ENCODE measurements at places on chromosomes 3 and 15. TPM values are rescaled to one million over a fixed set of nuclear protein-coding genes. Genes with fewer than 3 reads are reported as not detected.

Gene GOLGB1
- 54.3 TPM for polyA plus RNA-seq

Gene CD276
- polyA plus RNA-seq = 104 TPM

Gene SLC27A2
- polyA plus RNA-seq = not detected

Gene LCTL
- 0.28 TPM for polyA plus RNA-seq

Gene AP4E1
- polyA plus RNA-seq = 6.2 TPM

Gene GRK7
- 0.08 TPM for polyA plus RNA-seq

- DNase-seq = peak; percentile 35
These were observed 3.2 kb downstream of the SETD5 start for GRCh38 chr3:9400616-9401015.

DNA sequence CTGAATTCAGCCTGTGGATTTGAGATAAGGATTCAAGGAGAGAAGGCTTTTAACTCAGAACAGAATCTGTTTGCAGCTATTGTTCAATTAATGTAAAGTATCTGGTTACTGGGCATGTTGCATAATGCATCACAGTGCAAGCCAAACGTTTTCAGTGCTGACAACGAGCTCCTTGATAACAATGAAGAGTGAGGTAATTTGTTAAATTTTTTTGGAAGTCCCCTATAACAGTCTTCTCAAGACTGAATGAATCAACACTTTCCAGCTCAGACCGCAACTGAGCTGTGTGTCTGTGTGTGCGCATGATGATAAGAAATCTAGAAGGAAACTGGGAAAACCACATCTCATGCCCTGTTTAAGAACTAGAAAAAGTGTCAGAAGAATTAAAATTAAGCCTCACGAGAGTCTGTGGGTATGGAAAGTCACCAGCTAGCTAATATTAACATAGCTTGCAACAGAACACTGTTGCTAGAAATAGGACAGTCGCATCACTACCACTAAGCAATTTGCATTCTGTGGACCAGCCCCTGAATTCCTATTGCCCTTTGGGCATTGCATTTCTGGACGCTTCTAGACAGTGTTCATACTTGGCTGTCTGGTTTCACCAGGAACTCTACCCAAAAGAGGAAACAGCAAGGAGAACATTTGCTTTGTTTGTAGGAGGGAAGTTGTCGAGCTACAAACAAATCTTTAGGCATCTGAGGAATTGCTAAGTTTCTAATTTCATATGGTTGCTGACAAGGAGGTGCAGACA lies 43.7 kb upstream of the ATP2C1 start:
- DNase-seq = peak; percentile 70

- no peak for DNase-seq
These were observed 140.9 kb downstream of the NTRK3 start for GRCh38 chr15:88115486-88116152.

- peak; percentile 57 for DNase-seq
These were observed 1.4 kb upstream of the ACP3 start for GRCh38 chr3:132315851-132316250.

DNA sequence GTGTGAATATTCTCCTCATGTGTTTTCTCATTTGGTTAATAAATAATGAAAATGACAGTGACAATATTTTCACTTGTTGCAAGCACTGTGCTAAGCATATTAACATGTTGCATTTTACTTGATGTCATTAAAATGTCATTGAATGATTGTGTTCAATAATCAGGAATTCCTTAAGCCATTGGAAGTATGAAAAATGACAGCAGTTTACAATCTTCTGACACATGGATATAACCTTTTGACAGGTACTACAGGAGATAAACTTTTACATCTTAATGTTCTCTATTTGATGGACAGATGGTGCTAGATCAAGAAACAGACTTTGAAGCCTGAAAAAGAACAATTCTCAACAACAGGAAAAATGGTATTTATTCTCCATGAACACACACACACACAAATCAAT lies 1138.3 kb downstream of the ROBO2 start:
- no peak for DNase-seq

DNA sequence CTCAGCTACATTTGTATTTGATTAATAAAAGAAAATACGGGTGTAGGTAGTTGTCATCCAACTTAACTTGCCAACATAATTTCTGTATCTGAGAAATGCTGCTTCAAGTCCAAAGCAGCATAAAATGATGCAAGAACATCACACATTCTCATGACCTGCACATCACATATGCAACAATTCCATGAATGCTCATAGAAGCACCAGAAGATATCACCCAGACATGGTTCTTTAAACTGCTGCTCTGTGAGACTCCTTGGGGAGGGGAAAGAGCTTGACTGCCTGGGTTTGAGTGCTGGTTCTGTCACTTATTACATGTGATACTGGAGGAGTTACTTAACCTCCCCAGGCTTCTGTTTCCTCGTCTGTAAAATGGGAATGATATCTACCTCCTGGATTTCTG lies 39.4 kb downstream of the CHST14 start:
- peak; percentile 18 for DNase-seq

DNA sequence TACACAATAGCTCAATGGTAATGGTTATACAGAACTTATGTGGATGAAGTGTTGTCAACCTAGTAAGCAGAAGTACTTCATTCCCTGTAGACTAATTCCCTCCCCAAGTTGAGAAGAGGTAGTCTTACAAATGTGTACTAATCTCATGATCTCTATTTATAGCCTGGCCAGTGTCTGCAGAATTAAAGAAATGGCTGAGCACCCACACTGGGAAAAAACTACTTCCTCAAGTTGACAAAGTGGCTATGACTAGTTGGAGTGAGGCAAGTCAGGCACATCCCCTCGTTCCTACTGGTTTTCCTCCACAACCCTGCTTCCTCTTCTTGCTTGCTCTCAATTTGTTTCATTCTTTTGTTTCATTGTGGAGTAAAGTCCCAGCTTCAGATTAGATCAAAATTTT lies 566.7 kb upstream of the ZNF717 start:
- DNase-seq = peak; percentile 1

DNA sequence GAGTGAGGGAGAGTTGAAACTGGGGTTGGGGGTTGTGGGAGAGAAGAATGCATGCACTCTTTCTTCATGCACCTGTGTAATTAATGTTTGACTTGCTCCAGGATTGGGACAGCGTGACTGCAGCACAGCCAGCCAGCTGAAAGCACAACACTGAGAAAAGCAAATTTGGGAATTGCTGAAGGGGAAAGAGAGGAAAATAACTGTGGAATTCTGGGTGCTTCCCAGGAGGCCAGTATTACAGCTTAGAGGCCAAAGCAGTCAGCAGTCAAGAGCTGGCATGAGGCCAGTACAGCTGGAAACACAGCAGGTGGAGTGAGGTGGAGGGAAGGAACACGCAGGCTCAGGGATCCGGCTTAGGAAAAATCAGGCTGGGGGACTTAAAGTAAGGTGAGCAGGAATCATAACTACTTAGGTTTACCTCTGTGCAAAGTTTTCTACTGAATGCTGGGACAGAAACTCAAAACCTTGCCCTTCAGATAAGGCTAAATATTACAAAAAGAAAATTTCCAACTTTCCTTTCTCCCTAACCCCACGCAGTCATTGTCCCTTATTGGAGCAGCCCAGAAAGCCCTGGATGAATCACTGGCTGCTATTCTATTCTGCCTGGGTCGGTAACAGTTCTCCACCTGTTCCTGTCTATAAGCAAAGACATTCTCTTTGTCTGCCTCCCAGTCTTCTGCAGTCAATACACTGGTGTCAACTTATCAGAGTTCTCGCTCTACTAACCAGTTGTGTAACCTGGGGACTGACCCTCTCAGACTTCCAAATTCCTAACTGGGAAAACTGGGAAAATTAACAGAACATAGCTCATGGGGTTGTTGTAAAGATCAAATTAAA lies 167.2 kb downstream of the MAGI1 start:
- DNase-seq = no peak

GRCh38 chr3:33855884-33856546 lies 57.6 kb downstream of the PDCD6IP start:
- DNase-seq = peak; percentile 49

- DNase-seq = no peak
These were observed 108.7 kb downstream of the ST8SIA2 start for GRCh38 chr15:92502336-92502735.

GRCh38 chr3:48042071-48042760 lies 26.0 kb upstream of the MAP4 start:
- DNase-seq = peak; percentile 53

GRCh38 chr15:57085267-57085666 lies 166.8 kb downstream of the TCF12 start:
- no peak for DNase-seq

GRCh38 chr15:81069356-81069755 lies 64.7 kb upstream of the CFAP161 start:
- DNase-seq = no peak

- DNase-seq = peak; percentile 88
These were observed 2.8 kb downstream of the MAP4 start for GRCh38 chr3:48013288-48013980.

DNA sequence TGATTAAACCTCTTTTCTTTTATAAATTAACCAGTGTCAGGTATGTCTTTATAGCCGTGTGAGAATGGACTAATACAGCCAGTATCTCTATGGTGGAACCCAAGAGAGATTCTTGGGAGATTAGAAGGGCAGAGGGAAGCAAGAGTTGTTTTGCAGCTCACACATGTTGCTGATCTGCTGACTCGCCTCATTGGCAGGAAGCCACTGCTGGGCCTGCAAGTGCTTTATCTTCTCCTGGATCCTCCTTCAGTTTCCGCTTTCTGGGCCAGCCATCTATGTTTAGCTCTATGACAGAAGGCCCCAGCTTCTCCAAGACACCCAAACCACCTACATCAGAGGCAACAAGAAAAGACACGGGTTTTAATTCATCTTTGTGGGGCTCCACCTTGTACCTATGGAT lies 23.4 kb upstream of the GALNT15 start:
- DNase-seq = peak; percentile 90
